Neural crest cell (in vitro differentiated cells): ENCODE measurements at places on chromosomes 13 and 19. TPM values are rescaled to one million over a fixed set of nuclear protein-coding genes. Genes with fewer than 3 reads are reported as not detected.

CHERP gene
- total RNA-seq: 93.3 and 95.7 TPM in 2 replicates

RDH8 gene
- not detected in 2 replicates for total RNA-seq

SYCN gene
- not detected in 2 replicates for total RNA-seq

LYPD4 gene
- total RNA-seq: not detected in 2 replicates

BCL3 gene
- 2.2 TPM in 2 replicates for total RNA-seq

CD70 gene
- total RNA-seq: 0.41 TPM in 1 of 2 replicates, not detected in the other

BLOC1S3 gene
- 9.3 and 9.7 TPM in 2 replicates for total RNA-seq

POU2F2 gene
- 2.3 and 2.5 TPM in 2 replicates for total RNA-seq

DNA sequence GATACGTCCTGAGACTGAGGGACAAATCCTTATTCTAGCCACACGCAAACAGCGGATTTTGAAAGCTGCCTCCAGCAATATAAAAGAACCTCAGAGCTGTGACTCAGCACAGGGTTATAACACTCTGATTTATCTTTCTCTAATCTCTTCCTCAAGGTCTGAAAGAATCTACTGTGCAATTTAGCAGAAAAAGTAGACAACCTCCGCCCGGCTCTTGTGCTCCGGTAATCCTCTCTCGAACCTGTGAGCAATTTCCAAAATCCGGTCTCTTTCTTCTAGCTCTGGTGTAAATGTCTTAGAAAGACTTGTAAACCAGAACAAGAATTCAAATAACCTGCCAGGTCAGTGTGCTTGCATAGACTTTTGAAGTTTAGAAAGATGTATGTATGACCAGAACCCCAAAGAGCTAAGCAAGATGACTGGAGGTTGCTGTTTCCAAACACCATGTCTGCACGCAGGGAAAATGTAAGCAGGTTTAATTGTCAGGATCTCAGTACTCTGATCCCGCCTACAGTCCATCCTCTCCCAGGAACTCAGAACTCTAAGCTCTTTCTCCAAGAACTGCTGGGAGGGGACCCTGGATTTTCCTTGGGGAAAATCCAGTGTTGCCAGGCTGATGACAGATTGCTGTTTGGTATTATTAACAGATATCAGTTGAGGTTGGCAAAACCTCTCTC is 338.1 kb downstream of the RFC3 start:
- DNase-seq: no peak

DNA sequence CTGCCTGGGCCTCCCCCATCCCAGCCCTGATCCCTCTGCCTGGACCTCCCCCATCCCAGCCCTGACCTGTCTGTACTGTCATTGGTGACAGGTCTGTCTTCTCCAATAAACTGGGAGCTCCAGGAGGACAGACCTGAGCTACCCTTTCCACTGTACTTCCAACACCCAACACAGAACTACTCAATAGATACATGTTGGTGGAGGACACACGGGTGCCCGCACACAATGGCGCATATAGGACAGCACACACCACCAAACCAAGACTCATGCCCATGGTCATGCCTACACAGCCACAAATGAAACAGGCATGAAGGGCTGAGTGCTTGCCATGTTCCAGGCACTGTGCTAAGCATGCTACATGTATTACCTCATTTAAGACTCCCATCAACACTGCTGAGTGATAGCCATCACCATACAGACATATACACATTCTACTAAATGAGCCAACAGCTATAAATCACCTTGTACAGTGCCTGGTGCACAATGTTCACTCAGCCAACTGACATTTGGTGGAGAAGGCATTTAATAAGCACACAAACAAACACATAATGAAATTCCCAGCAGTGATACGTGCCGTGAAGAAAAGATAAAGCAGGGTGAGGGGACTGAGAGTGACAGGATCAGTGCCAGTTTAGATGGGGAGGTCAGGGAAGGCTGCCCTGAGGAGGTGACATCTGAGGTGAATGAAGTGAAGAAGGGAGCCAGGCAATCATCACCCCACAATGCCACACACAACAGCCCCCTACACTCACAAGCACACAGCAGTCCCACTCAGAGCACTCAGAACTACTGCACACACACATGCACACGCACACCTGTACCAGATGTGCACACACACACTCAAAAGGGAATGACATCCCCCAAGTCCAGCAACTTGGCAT is 857 bp downstream of the POU2F2 start:
- DNase-seq: no peak

- no peak for DNase-seq
Observed at GRCh38 chr13:29713839-29714238, 118.4 kb upstream of the SLC7A1 start.

DNA sequence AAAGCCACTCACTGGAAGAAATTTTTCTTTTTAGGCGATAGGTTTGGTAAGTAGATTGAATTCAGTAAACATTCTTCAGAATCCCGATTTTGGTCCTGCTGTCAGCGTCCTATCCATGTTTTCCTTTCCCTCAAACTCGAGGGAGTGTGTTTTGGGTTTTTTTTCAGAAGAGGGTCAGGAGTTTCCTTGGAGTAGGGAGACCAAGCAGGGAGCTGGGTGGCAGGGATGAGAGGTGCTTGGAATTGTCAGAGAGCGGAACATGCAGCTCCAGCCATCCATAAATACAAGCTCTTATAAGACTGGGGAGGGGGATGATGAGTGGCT is 1.6 kb upstream of the PCDH8 start:
- DNase-seq: no peak

- peak; percentile 32 for DNase-seq
Observed at GRCh38 chr13:32164622-32165268, 133.2 kb downstream of the FRY start.

GRCh38 chr13:113672002-113672651 is 5.1 kb downstream of the GRK1 start:
- no peak for DNase-seq

GRCh38 chr19:57706346-57706745 is 2.7 kb downstream of the ZNF154 start:
- DNase-seq: no peak

DNA sequence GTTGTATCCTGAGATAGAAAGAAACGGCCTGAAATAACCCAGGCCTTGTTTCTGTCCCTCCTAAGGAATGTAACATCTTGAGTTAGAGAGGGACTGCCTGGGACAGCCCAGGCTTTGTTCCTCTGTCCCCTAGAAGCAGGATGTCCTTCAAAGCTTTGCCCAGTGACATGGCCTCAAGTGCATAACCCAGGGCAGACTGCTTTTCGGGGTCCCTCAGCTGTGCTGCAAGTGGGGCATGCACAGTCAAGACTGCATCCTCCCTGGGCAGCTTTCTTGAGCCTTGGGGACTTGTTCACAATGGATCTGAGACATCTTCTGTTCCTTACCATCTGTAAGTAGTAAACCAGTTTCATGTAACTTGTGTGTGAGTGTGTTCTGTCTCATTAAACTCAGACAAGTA is 7.5 kb upstream of the EPSTI1 start:
- no peak for DNase-seq

DNA sequence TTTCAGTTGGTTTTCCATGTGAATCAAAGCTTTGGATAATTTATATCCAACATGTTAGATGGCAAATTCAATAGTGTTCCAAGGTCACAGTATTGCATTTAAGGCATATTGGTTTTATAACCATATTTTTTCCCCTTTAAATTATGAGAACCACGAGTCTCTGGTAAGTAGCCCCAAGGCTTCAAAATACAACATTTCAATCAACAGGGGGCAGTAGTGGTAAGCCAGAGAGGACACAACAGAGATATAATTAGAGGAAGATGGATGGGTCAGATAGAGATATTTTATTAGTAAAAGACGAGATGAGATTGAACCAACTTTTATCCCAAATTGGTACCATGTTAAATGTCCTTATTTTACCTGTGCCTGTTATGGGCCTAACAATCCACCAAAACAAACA is 53.1 kb downstream of the KL start:
- DNase-seq: no peak

GRCh38 chr19:17775245-17775927 is 19.6 kb upstream of the B3GNT3 start:
- peak; percentile 81 for DNase-seq

DNA sequence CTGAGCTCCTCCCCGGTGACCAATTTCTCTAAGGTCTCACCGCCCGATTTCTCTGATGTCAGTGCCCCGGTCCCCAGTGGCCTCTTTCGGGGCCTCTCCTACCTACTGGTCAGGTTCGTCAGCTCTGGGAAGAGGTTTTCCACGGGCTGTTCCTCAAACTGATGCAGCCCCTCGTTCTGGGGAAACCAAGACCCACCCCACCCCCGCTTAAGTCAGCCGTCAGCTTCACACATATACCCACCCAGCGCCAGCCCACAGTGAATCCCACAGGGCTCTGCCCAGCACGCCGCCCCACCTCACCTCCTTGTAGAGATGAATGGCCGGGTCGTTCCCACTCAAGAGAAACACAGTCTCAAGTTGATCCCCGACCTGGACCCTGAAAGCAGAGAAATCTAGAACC is 3.4 kb downstream of the KPTN start:
- DNase-seq: no peak

DNA sequence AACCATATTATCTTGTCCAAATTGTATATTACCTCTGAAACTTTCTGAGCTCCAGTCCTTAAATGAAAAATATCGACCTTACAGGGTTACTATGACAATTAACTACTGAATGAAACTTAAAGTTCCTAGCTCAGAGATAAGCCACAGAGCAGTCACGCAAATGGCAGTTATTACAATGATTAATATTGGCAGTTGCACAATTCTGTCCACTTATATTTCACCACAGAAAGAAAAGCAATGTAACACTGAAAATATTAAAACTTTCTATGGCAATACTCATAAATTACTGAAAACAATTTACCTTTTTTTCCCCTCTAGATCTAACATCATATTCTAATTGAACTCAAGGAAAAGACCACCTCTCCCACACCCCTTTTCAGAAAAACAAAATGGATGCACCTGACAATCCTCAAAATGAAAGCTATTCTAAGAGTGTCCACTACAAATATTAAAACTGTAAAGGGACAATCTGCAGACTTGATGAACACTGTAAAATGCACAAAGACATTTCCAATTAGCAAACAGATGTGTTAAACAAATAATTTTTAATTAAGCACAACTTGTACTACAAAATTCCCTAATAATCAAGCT is 14.6 kb downstream of the LNX2 start:
- no peak for DNase-seq

GRCh38 chr13:109154966-109155761 is 525.8 kb downstream of the MYO16 start:
- DNase-seq: no peak

DNA sequence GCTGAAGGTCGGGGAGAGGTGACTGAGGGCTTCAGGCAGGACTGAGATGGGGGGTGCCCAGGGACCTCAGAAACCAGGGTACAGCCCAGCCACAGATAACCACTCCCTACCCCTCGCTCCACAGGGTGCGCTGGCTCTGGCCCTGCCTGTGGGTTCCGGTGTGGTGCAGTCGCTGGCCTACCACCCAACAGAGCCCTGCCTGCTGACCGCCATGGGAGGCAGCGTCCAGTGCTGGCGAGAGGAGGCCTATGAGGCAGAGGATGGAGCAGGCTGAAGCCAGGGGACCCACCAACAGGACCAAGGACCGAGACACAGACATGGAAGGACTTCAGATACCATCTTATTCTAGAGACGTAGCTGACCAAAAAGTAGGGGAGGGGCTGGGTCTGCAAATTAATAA is 6.3 kb downstream of the DHPS start:
- DNase-seq: no peak

DNA sequence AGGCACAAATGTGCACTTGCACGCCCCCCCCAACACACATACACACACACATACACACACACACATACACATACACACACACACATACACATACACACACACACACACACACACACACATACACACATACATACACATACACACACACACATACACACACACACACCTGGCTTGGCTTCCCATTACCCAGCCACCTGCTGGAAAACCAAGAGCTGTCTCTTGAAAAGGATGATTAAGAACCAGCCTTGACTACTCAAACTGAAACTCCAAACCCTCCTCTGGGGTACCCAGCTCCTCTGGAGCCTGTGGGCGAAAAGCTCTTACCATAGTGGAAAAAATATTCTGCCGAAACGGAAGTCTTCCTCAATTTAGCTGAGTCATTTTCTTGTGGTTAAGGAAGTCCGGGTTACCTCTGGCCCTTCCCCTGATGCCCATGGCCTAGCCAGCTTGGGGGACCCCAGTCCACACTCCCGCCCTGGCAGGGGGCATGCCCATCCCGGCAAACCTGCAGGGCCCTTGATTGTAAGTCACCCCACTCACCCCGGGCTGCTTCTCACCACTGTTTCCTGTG is 21.9 kb downstream of the CEBPA start:
- no peak for DNase-seq

- no peak for DNase-seq
Observed at GRCh38 chr19:37987356-37988332, 80.6 kb downstream of the SIPA1L3 start.

DNA sequence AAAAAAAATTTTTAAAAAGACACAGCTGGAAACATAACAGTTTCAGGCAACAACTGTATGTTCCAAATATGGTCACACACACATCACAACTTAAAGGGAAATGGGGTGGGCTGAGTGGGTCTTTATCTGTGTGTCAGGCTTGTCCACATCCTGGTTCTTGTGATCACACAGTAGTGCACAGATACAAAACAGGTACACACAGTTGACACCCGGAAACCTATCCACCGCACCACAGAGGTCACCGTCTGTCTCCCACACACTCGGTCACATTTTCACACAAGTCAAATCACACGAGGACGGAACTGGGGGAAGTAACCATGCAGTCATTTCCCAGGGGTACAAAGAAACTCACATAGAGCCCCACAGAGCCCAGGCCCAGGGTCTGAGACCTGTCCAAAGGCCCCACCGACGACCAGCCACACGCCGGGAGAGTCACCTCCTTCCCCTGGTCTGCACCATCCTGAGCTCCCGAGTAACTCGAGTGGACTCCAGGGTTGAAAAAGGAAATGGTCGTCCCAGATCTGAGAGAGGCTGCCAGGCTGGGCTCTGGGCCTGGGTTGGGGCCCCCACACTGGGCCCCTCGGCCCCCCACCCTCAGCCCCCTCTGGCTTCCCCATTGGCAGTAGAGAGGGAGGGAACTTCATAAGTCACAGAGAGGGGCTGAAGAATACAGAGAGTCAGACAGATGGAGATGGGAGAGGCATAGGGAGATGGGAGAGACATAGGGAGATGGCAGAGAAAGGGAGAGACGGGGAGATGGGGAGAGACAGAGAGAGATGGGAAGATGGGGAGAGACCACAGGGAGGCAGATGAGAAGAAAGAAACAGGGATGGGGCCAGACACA is 1.3 kb upstream of the PPAN start:
- no peak for DNase-seq

GRCh38 chr19:6384381-6384780 is 8.6 kb downstream of the GTF2F1 start:
- no peak for DNase-seq

GRCh38 chr19:6808494-6808893 is 36.0 kb downstream of the VAV1 start:
- DNase-seq: no peak

GRCh38 chr13:40026174-40026585 is 370.7 kb downstream of the COG6 start:
- no peak for DNase-seq

DNA sequence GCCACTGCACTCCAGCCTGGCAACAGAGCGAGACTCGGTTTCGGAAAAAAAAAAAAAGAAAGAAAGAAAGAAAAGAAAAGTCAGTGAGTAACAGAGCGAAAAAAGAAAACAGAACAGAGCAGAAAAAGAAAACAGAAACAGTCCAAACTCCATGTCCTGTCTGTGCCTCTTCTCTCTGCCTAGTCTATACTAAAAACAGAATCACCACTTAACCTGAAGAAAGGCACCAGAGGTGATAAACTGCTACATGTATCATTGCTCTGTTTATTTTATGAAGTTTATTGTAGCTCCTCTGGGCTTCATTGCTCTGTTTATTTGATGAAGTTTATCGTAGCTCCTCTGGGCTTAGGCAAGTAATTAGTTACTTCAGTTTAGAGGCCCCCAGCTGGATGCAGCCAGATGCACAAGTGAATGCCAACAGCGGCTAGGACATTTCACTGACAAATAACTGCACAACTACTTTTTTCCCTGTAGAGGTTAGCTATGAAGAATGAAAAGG is 39.2 kb downstream of the TBC1D4 start:
- no peak for DNase-seq
